ENCODE measurements at places on chromosomes 6 and 20.

GRCh38 chr20:32664678-32665159 lies 9.0 kb downstream of the C20orf203 start:
- no peak for DNase-seq

DNA sequence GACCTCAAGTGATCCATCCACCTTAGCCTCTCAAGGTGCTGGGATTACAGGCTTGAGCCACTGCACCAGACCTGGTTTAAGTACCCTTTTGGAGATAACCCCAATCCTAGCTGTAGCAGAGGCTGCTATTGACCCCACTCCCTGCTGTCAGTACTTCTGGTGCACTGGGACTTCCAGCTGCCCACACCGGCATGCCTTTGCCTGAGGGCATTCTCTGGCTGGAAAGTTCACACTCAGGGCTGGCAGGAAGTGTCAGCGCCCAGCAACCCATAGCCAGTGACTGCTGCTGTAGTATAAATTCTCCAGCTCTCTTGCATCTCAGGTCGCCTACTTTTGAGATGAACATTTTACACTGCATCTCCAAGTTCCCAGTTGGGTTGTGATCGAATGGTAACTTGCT lies 75.3 kb downstream of the UTRN start:
- no peak for DNase-seq

DNA sequence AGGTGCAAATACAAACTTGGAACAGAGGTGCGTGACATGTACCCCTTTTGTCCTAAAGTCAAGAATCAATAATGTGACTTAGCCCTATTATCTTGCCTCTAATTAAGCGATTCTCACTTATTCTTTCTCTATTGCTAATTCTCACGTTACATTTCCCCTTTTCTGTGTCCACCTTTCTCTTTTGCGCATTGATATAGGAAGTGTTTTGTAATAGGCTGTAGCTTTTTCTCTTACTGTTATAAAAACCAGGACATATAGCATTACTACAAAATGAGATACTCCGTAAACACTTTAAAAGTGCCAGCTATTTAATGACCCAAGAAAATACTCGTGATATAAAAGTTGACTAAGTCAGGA lies 669 bp upstream of the TMEM30A start:
- no peak for DNase-seq

DNA sequence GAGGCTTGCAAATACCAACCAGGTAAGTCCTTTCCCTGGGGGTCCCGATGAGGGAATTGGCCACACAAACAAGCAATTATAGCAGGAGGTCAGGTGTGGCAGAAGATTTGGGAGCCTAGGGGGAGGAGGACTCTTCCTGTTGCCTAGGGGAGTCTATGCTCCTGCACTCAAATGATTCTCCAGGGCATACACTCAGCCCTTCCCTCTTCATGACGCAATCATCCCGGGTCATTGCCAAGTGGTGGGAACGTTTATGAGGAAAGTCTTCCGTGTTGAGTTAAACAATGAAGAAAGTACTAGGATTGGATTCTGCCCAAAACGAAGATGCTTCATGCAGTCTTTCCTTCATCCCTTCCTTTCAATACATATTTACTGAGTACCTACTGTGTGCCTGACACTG lies 186.5 kb upstream of the TSHZ2 start:
- no peak for DNase-seq
